Stomach (tissue), 19 donors: ENCODE measurements at places on chromosomes 11 and 22. TPM values are rescaled to one million over a fixed set of nuclear protein-coding genes. Genes with fewer than 3 reads are reported as not detected.
A peak's percentile ranks its signal among the peaks of the same experiment; 100 is the strongest.

The CLDN5 gene
- total RNA-seq: 67.7 TPM

DNA sequence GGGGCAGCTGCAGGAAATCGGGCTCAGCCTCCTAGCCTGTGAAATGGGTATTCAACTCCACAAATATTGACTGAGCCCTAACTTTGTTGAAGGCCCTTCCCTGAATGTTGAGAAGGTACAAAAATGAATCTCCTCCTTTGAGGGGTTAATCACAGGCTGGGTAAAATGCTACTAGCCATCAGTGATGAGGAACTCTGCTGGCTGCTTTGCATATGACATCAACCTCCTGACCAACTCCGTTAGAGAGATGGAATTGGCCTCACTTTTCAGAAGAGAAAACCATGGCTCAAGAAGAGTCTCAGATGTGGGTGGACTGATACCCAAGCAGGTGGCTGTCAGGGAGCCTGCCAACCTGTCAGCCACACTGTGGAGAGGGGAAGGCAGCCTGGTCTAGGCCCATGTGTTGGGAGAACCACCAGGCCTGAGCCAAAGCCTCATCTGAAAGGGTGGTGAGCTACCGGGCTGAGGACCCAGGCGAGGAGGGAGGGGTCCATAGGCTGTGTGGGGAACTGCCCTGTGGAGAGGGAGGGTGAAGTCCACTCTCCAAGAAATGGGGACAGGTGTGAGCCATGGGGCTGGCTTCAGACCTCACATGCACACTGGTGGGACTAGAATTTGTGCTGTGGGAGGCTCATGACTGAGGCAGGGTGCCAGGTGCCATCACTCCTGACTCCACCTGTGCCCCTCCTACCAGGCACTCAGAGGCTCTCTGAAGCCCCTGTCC is 11.8 kb downstream of the CDCA5 start:
- no peak overlapping the region for H3K4me3 ChIP-seq
- no peaks in the 10 kb centered on the region for H3K36me3 ChIP-seq
- H3K4me1 ChIP-seq: no peaks in the 10 kb centered on the region
- no peaks in the 10 kb centered on the region for H3K27me3 ChIP-seq
- no peak overlapping the region for H3K27ac ChIP-seq
- DNase-seq: no peak

GRCh38 chr11:46335890-46336562 is 11.2 kb upstream of the DGKZ start:
- H3K36me3 ChIP-seq: no peaks in the 10 kb centered on the region

- H3K27ac ChIP-seq: no peak overlapping the region
- no peaks in the 10 kb centered on the region for H3K27me3 ChIP-seq
- peaks cover 8% of the 10 kb centered on the region for H3K36me3 ChIP-seq
- H3K4me1 ChIP-seq: no peaks in the 10 kb centered on the region
These were observed 11.9 kb upstream of the PRG2 start for GRCh38 chr11:57402188-57403002.

DNA sequence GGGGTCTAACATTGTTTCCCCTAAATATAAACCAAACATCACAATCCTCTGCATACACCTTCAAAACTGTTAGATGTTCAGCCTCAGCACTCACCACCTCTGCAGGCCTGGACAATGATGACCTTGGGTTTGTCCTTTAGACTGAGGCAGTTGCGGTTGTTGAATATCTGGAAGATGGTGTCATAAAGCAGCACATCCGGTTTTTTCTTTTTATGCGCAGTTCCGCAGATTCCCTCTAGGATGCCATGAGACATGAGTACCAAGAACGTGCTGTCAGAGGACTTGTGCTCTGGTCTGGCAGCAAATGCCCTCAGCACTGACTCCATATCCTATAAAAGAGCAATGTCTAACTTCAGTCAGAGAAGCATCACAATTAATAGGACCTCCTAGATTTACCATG is 22.8 kb downstream of the CASP5 start:
- H3K4me1 ChIP-seq: no peaks in the 10 kb centered on the region
- H3K36me3 ChIP-seq: no peaks in the 10 kb centered on the region
- no peak for DNase-seq
- no peaks in the 10 kb centered on the region for H3K27me3 ChIP-seq
- H3K4me3 ChIP-seq: no peak overlapping the region
- H3K27ac ChIP-seq: no peak overlapping the region

GRCh38 chr11:79864882-79865281 is 424.1 kb upstream of the TENM4 start:
- peak; percentile 68 for DNase-seq
- no peaks in the 10 kb centered on the region for H3K4me1 ChIP-seq
- H3K36me3 ChIP-seq: no peaks in the 10 kb centered on the region
- no peaks in the 10 kb centered on the region for H3K27me3 ChIP-seq
- H3K27ac ChIP-seq: no peak overlapping the region
- no peak overlapping the region for H3K4me3 ChIP-seq
